ENCODE measurements at places on chromosomes 3 and 15. TPM values are rescaled to one million over a fixed set of nuclear protein-coding genes. Genes with fewer than 3 reads are reported as not detected.

RARB gene
- total RNA-seq = 52.7 TPM

KLHL25 gene
- 5.6 TPM for total RNA-seq

LSMEM2 gene
- not detected for total RNA-seq

BBX gene
- total RNA-seq = 94.4 TPM

PCOLCE2 gene
- total RNA-seq = 27.8 TPM

TNFSF10 gene
- total RNA-seq = 0.96 TPM

GPR62 gene
- not detected for total RNA-seq

XIRP1 gene
- not detected for total RNA-seq

GOLGA6L10 gene
- total RNA-seq = 0.19 TPM

SPRED1 gene
- 80.3 TPM for total RNA-seq

NR1I2 gene
- total RNA-seq = not detected

TNIK gene
- 38.3 TPM for total RNA-seq

CCR1 gene
- under 0.01 TPM for total RNA-seq

VEPH1 gene
- total RNA-seq = 155 TPM

IGF2BP2 gene
- total RNA-seq = 36.1 TPM

ATP1B3 gene
- 92.4 TPM for total RNA-seq

STRIT1 gene
- not detected for total RNA-seq

CHSY1 gene
- total RNA-seq = 84.7 TPM

IGF1R gene
- total RNA-seq = 31.6 TPM

SNX22 gene
- total RNA-seq = 0.19 TPM

SLC28A2 gene
- total RNA-seq = not detected

AGBL1 gene
- not detected for total RNA-seq

PATL2 gene
- 0.56 TPM for total RNA-seq

TIMMDC1 gene
- 57.8 TPM for total RNA-seq

ITGA11 gene
- 9.6 TPM for total RNA-seq

TM4SF4 gene
- total RNA-seq = 0.38 TPM

TM4SF18 gene
- total RNA-seq = 0.56 TPM

AHSG gene
- total RNA-seq = not detected

DISP2 gene
- under 0.01 TPM for total RNA-seq

GOLGA8N gene
- total RNA-seq = 1.3 TPM

MTFMT gene
- 27.9 TPM for total RNA-seq

FBXW12 gene
- 0.28 TPM for total RNA-seq

ZBTB47 gene
- 28.6 TPM for total RNA-seq

TMEM87A gene
- 61.2 TPM for total RNA-seq

WDR73 gene
- total RNA-seq = 22.0 TPM

PARP14 gene
- total RNA-seq = 36.0 TPM

KCNH8 gene
- not detected for total RNA-seq
